Mesenteric fat pad (tissue), 1 donor: ENCODE measurements at places on chromosomes 5 and 9.

DNA sequence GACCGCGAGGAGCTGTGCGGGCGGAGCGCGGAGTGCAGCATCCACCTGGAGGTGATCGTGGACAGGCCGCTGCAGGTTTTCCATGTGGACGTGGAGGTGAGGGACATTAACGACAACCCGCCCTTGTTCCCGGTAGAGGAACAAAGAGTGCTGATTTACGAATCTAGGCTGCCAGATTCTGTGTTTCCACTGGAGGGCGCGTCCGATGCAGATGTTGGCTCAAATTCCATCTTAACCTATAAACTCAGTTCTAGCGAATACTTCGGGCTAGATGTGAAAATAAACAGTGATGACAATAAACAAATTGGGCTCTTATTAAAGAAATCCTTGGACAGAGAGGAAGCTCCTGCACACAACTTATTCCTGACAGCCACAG lies 590 bp downstream of the PCDHA6 start:
- DNase-seq: no peak

DNA sequence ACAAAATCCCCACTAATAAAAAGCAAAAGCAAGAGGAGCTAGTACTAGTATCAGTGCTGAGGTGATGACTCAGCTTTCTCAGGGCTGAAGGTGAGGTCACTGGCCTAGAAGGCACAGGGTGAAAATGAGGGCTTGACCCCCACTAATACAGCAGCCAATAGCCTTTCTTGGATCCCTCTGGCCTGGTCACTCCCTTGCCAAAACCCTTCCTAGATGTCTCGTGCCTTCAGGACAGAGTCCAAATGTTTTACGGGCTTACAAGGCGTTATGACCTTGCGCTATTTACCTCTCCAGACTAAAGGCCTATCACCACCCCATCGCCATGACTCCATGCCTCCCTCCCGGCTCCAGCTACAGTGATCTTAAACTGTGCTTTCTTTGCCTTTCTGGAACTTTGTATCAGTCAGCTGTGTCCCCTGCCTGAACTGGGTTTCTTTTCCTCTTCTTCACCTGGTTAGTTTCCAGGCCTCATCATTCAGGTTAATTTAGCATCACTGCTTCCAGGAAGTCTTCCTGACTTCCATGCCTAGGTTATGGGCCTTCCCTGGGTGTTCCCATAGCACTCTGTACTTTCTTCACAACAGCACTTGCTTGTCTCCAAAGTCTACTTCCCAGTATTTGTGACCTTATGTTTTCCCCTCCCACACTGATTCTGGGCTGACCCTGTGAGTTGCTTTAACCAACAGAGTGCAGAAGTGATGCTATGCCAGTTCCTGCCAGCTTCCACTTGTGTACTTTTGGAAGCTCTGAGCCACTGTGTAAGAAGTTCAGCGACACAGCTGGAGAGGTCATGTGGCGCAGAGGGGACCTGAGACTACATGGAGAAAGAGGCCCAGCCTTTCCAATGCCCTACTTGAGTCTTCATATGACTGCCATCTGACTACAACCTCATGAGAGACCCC lies 4.2 kb upstream of the DELE1 start:
- DNase-seq: peak; percentile 43

DNA sequence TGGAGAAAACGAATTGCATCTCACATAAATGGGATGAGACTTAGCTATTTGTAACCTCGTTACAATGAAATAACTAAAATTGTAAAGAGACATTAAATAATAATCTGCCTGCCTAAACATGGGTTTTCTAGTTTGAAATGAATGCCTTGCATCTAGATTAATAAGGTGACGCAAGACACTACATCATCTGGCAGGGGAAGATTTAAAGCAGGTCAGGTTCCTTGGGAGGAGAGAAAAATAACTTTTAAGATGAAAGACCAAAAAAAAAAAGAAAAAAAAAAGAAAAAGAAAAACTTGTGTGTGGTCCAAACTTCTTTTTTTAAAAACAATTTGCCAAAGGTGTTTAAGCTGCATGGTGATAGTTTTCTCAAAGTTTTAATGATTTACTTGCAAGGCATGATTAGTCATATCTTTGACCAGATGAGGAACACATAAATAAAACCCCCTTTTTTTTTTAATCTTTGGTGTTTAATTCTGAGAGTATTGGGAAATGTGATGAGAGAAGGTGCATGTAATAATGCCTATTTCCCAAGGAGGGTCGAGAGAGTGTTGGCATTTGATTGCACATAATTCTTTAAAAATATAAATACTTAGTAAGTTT lies 122.9 kb upstream of the ADAMTSL1 start:
- no peak for DNase-seq

DNA sequence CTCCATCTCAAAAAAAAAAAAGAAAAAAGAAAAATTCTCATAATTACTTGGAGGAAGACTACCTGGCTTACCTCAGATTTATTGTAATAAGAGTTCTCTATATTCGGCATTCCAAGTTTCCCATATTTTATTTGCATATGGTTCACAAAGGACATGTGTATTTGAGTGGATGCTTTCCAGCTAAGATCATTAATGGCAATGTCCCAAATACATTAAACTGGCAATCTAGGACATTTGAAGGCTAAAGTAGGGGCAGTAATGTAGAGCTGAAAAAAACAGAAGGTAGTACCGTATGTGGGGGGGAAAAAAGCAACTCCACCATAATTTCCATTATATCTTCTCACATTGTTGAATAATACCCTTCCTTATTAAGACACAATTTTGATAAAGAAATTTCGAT lies 4.9 kb downstream of the TUT7 start:
- DNase-seq: no peak

DNA sequence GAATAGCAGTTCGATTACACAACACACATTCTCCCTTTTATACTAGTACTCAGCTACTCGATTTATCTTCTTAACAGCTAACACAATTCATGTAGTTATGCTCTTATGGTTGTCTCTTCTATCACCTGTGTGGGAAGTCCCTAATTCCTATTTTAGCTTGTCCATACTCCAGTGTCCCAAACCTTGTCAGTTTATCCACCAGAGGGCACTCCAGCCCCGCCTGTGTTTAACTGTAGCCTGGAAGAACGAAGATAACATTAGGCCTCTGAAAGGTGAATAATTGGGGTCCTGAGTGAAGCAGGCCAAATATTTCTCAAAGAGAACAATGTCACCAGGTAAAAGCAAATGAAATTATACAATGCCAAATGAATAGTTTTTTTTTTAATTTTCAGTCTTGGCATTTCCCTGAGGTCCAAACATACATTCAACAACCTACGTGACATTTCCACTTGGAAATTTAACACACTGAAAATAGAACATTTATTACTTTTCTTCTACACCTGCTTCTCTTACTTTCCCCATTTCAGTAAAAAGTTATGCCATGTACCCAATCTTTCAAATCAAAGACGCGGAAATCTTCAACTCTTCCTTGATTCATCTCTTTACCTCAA lies 560.7 kb downstream of the HTR1A start:
- no peak for DNase-seq

- no peak for DNase-seq
Observed at GRCh38 chr5:15821506-15821905, 321.5 kb downstream of the FBXL7 start.

GRCh38 chr9:77440057-77440456 lies 208.1 kb downstream of the GNA14 start:
- DNase-seq: no peak

DNA sequence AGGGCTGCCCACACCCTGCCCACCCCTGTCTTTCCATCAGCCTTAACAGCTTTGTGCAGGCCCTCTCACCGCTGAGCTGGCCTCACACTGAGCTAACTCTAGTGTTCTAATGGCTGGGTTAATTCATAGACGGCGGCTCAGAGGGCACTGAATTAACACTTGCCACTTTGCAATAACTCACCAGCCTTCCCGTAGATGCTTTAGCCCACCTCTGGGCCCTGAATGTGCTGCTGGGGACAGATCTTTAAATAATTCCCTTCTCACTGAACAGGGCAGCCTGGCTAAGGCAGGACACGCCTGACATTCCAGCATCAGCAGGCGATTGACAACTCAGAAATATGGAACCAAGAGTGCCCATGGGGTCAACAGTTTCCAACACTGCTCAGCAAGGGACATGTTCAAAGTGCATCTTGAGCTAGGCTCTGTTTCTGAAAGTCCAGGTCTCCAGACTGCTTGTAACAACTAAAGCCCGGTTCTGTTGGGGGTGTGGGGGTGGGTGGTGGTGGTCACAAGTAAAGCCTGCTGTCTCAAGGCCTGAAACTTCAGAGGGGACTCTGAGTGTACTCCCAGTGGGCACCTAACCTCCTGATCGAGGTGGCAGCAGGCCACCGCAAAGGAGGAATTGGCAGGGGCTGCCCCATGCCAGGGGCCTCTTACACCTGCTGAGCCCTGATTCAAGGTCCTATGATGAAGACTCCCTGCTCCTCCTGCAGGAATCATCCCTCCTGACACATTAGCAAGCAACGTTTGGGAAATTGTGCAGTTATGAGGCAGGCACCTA lies 248.3 kb downstream of the FSTL4 start:
- peak; percentile 59 for DNase-seq

DNA sequence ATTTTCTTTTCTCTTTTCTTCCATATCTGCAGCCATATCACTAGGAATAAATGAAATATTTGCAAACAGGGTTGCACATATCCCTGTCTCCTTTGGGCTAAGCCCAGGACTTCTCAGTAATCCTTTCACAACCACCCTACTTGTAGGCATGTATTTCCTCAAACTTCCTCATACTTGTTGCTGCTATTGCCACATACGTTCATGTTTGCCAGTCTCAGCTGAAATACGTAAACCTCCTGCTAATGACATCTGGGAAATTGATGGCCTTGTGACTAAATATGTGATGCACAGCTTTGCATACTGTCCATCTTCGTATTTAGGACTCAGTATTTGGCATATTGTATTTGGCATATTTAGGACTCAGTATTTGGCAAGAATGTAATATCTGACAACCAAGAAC lies 224.6 kb downstream of the PLK2 start:
- DNase-seq: no peak

GRCh38 chr5:145968970-145969713 lies 32.8 kb downstream of the SH3RF2 start:
- no peak for DNase-seq

DNA sequence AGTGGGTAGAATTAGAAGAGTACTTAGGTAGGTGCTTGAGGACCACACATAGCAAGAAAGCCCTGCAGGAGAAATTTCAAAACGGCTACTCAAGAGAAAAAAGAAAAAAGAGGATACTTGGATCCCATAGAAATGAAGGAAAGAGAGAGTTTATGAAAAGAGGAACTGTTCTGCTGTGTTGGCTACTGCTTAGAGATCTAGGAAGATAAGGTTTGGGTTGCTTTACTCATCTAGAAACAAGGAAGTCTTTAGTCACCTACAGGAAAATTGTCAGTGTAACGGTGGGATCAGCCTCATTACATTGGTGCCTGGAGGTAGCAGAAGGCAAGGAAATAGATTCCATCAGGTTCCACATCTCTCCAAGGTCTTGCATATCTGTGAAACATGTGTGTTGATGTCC lies 14.8 kb upstream of the C5orf46 start:
- no peak for DNase-seq

DNA sequence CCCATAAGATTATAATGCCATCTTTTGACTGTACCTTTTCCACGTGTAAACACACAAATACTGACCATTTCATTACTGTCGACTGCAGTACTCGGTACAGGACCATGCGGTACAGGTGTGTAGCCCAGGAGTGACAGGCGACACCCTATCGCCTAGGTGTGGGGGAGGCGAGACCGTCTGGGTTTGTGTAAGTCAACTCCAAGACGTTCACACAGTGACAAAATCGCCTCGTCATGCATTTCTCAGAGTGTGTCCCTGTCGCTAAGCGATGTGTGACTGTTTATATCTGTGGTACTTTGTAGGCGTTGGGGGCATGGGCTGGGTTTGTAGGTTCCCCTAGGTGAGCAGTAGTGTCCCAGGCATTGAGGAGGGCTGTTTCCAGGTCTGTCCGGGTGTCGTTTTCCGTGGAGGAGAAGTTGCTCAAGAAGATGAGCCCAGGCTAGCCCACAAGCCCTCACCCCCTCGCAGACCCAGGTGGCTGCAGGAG lies 20.3 kb downstream of the NEK6 start:
- no peak for DNase-seq

DNA sequence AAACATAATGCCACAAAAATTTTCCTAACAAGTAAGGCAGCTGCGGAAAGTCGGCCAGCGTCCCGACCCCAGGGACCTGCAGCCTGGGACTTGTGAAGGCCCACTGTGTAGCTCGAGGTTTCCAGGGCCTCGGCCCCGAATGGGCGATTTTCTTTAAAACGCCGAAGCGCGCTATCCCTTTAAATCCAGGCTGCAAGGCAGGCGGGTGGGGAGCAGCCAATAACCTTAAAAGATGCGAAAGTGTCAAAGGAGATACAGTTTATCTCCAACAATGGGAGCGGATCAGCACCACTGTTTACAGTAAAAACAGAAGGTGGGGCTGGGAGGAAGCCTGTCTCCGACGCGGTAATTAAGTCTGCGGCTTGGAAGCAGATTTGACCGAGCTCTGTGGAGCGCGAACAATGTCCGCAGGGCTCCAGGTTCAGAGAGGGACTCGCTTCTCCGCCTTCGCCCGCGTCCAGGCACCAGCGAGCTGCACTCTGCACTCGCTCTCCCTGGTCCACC lies 1.7 kb upstream of the ZSWIM6 start:
- no peak for DNase-seq

DNA sequence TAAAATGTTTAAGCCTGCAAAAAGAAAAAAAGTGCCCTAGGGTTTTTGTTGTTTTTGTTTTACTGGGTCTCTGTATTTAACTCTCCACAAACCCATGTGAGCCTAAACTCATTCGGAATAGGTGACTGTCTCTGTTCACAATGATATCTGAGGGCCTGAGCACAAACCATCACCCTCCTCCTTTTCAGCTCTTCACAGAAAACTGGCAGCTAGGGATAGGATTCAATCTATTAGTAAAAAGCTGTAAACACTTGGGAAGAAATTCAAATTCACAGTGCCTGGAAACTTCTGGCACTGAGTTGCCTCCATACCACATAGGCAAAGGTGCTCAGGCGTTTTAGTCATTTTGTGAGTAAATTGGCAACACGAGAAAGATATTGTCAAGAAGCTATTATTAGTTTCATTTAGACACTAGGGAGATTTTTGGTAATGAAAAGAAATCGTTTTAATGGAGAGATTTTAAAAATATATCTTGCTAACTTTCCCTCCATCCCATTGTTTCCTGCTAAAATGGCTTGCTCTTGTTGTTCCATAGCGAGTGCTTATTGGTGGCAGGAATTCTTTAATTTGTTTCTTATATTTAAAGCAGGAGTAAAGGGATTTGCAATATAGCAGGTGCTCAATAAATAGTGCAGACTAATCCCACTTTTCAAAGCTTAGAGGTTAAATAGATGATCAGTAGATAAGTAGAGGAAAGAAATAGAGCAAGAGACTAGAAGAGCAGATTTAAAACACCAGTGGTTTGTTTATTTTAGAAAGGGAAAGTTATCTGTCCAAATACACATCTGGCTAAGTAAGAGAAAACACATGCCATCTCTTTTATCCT lies 9.7 kb downstream of the FOXD1 start:
- no peak for DNase-seq

GRCh38 chr5:116076496-116076895 lies 8.3 kb upstream of the COMMD10 start:
- DNase-seq: no peak

DNA sequence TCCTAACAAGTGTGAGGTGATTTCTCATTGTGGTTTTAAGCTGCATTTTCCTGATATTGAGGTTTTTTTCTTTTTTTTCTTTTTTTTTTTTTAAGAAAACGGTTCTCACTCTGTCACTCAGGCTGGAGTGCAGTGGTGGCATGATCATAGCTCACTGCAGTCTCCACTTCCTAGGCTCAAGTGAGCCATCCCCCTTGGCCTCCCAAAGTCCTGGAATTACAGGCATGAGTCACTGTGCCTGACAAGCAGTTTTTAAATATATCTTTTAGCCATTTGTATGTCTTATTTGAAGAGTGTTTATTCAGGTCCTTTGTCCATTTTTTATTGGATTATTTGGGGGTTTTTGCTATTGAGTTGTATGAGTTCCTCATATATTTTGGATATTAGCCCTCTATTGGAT lies 53.8 kb downstream of the GCNT1 start:
- no peak for DNase-seq
